ENCODE measurements at places on chromosomes 13 and 19. TPM values are rescaled to one million over a fixed set of nuclear protein-coding genes. Genes with fewer than 3 reads are reported as not detected.

- no peak for DNase-seq
Measured at GRCh38 chr13:32998966-32999365, 17.3 kb upstream of the KL start.

The GNG8 gene
- not detected for total RNA-seq

DNA sequence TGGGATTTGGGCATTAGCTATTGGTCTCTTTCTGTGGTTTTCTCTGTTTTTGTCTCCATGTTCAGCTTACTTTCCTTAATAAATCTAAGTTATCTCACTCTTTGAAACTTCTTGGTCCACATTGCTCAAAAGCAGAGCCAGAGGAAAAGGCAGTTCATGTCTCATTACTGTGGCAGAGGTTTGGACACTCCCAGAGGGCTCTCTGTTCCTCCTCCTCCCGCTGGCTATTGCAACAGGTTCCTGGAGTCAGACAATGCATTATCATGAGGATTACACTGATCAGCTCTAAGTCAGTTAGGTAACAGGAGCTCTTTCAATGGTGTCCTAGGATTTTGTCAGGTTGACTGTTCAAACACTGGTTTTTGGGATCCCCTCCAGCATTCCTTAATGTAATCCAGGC is 298.8 kb downstream of the NDFIP2 start:
- DNase-seq = peak; percentile 62

GRCh38 chr19:13748169-13748828 is 16.0 kb upstream of the MRI1 start:
- DNase-seq = peak; percentile 53

The CBLC gene
- not detected for total RNA-seq

DNA sequence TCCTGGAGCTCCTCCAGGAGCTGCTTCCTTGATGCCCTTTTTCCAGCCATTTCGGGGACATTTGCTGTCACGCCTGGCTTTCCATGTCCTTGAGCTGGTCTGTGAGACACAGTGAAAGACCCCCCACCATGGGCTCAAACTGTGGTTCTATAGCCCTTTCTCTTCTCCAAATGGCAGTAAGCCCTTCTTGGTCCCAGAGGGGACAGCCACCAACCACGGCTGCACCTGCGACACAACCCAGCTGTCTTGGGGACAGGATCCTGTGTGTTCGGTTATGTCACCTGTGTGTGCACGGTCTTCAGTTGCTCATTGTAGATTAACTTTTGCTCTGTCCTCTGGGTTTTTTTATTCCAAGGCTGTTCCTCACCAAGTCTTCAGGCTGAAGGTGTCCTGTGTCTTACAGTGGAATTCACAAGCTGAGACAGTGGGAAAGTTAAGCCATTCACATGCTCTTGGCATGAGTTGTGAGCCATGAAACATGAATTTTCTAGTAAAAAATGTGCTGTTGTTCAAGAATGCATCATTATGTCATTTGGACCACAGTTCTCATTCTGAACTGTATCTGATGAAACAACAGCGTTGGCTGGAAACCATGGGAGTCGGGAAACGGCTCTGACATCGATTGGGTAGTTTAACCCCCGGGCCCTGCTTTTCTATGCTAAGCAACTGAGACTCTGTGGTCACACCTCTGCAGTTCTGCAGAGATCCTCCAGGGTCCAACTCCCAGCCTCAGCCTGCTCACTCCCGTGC is 129.5 kb upstream of the MCF2L start:
- DNase-seq = peak; percentile 41

- DNase-seq = no peak
Measured at GRCh38 chr13:113749967-113750366, 9.1 kb upstream of the TMEM255B start.

DNA sequence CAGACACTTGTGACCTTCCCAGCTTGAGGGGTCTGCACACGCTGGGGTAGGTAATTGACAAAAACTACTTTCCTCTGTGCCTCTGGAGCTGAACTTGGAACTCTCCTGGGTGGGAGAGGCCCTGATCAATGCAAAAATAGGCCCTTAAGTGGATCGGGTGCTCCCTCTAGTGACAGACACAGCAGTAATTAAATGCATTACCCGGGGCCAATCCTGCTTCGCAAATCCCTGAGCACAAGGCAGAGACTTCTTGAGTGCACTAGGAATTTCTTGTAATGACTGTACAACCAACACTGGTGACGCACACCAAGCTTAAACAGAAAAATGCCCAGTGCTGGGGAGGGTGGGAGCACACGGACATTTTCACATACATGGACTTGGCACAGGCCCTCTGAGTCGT is 10.6 kb upstream of the UBE2S start:
- peak; percentile 78 for DNase-seq

GRCh38 chr13:113531041-113531873 is 40.7 kb upstream of the DCUN1D2 start:
- no peak for DNase-seq

GRCh38 chr19:14494910-14495671 is 836 bp downstream of the GIPC1 start:
- DNase-seq = no peak

DNA sequence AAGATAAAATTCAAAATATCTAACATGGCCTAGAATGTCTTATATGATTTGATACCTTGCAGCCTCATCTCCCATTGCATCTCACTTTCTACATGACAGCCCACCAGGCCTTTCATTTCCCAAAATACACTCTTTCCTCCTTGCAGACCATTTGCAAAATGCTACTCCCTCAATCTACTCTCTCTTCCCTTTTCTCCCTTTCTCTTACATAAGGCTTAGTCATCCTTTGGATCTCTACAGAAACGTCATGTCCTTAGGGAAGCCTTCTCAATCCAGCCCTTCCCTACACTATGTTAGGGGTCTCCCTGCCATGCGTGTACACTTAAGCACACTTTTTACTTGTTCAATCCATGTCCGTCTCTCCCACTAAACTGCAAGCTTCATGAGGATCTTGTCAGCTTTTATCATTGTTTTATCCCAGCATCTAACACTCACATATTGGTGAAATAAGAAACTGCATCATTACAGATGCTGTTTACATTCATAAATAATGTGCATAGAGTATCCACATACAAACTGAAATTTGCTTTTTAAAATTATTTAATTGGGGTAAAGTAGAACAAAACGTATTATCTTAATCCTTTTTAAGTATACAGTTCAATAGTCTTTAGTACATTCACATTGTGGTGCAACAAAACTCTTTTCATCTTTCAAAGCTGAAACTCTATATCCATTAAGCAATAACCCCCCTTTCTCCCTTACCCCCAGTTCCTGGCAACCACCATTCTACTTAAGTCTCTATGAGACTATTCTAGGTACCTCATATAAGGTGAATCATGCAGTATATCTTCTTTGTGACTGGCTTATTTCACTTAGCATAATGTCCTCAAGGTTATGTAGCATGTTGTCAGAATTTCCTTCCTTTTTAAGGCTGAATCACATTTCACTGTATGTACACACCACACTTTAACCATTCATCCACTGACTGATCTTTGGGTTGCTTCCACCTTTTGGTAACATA is 11.5 kb upstream of the WBP4 start:
- DNase-seq = no peak

DNA sequence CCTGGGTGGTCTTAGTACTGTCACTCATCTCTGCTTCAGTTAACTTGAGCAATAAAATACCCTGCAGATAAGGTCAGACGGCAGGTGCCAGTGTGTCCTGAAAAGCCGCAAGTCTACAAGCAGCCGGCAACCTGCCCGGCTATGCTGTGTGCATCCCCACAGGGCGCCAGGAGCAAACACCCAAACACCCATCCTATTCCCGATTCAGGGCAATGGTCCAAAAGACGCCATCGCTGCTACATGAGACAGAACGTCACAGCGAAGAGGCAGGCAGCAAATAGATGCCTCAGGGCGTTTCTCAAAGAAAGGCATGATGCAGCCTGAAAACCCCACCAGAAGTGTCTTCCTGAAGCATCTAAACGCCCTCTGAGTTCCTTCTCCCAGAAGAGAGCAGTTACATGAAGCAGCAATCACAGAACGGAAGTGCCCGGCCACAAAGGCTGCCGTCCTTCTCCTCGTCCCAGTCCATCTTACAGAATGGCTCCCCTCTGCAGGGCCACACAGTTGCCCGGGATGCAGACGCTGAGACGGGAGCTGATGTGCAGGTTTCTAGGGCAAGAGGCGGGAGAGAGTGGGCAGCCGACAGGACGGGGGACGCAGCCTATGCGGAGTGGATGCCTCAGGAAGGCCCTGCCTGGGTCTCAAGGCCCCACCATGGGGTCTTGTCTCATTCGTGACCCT is 35.1 kb downstream of the RASA3 start:
- DNase-seq = no peak

DNA sequence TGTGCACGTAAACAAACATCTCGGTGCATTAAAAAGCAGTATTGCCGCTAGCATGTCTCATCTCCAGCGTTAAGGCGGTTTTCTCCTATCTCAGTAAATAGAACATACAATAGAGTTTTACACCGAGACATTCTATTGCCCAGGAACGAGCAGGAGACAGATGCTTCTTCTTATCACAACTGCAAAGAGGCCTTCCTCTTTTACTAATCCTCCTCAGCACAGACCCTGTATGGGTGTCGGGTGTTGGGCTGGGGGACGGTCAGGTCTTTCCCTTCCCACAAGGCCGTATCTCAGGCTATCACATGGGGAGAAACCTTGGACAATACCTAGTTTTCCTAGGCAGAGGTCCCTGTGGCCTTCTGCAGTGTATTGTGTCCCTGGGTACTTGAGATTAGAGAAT is 21.2 kb downstream of the ZNF233 start:
- no peak for DNase-seq

DNA sequence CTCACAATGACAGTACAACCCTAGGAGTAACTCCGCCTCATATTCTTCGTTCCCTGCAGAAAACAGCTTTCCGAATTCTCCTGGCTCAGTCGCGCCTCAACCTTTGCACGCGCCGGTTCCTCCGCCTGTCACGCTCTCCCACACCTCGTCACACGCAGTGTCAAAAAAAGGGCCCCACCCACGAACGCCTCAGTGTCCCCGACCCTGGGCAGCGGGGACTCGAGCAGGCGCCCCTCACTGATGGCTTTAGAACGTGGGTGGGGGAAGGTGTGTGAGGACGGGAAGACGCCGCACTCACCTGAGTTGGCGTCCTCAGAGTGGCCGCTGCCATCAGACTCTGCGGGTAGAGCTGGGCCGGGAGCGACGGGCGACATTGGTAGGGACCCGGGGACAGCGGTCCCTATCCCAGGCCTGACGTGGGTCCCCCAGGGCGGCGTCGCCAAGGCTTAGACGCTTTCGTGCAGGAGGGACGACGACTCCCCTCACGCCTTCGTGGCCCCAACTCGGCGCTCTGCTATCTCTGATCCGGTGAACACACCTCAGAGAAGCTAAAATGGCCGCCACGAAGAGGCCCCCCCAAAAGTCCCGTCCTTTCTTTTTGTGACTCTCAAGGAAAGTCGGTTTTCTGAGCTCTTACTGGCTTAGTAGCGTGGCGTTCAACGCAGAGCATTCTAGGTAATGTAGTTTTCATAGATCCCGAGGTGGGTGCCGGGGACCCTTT is at the start of gene ZNF154:
Gene ZNF154 (minus strand): TSS at position 564 of the 721 bp plus-strand sequence. CDS start 233 bp downstream, at position 331.
- peak; percentile 71 for DNase-seq

The ZNF98 gene
- total RNA-seq = not detected

The SSC5D gene
- total RNA-seq = 66.1 TPM

DNA sequence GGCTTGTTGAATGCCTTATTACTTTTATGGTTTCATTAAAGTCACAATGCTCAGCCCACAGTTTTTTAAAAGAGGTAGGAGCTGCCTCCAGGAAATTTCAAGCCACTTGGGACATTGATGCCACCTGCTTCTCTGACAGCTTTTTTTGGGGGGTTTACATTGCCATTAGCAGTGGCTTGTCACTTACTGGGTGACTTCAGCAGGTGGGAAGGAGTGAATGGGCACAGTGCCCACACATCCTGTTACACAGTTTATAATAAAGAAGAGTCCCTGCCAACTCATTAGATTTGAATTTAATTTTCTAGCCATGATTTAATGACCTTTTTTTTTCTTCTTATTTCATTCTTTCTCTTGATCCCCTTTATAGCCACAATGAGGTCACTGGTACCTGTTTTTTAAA is 61.0 kb downstream of the NHLRC3 start:
- no peak for DNase-seq

GRCh38 chr13:44313674-44314073 is 60.0 kb upstream of the SERP2 start:
- DNase-seq = peak; percentile 92

- no peak for DNase-seq
Measured at GRCh38 chr13:61600360-61601033, 184.8 kb upstream of the PCDH20 start.

GRCh38 chr13:80633251-80633650 is 292.3 kb upstream of the SPRY2 start:
- DNase-seq = no peak

- DNase-seq = peak; percentile 25
Measured at GRCh38 chr13:24899601-24900000, 135.6 kb downstream of the RNF17 start.

DNA sequence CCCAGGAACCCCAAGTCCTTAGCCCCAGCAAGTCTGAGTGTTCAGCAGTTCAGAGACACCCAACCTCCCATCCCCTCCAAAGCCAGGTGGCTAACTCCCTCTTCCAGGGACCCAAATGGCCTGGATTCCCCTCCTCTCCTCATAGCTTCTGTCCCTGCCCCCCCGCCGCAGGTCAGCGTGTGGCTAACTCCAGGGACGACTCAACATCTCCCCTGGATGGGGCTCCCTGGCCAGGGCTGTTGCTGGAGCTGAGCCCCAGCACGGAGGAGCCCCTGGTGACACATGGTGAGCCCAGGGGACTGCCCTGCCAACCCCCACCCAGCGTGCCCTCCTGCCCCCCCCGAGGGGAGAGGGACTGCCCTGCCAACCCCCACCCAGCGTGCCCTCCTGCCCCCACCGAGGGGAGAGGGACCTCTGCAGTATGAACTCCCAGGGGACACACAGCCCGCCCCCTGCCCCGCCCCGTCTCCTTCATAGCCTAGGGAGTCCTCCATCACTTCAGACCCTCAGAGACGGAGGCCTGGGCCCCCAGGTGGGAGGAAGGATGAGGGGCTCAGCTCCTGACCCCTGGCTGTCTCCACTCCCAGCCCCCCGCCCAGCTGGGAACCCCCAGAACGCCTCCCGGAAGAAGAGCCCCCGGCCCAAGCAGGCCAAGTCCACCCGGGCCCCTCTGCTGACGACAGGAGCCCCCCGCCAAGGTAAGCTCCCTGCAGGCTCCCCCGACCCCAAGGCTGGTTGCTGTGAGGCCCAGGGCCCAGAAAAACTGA is 1.7 kb downstream of the SSC5D start:
- no peak for DNase-seq

DNA sequence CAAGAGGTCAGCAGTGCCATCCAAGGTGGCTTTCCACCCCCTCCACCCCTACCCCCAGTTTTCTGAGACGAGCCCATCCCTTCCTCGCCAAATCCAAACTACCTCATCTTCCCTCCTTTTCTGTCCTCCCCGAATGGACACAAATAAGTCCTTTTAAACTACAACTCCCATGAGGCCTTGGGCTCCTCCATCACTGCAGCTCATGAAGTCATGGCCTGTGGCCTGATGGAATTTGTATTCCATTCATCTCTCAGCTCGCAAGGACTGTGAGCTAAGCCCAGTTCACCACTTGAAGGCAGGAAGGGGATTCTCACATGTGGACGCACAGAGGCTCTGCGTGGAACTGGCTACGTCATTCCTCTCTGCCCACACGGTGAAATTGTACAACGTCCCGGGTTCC is 12.5 kb downstream of the PTPRH start:
- DNase-seq = no peak
